ENCODE measurements at places on chromosomes 12 and 14. TPM values are rescaled to one million over a fixed set of nuclear protein-coding genes. Genes with fewer than 3 reads are reported as not detected.

KLRB1 gene
- total RNA-seq = not detected

NELL2 gene
- total RNA-seq = 0.51 TPM

LRTM2 gene
- total RNA-seq = not detected

CSRP2 gene
- total RNA-seq = 21.0 TPM

DNA sequence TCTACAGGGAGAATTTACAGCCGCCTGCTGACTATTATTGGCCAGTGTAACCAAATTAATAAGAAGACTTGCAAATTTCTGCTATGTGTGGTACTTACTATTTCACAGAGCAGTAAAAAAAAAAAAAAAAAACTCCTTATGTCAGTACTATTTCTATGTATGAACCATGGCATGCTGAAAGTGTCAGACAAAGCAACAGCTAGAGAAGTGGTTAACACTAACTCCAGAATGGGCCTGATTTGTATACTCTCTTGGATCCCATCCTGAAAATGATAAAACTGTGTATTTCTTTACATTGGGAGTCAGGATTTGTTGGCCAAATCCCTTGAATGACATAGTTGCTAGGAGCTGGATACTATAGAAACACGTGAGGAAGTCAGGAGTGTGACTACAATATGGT lies 416.8 kb downstream of the EGLN3 start:
- no peak for DNase-seq

- no peak for DNase-seq
These were observed 13.9 kb downstream of the PPP2R3C start for GRCh38 chr14:35107866-35108265.

DNA sequence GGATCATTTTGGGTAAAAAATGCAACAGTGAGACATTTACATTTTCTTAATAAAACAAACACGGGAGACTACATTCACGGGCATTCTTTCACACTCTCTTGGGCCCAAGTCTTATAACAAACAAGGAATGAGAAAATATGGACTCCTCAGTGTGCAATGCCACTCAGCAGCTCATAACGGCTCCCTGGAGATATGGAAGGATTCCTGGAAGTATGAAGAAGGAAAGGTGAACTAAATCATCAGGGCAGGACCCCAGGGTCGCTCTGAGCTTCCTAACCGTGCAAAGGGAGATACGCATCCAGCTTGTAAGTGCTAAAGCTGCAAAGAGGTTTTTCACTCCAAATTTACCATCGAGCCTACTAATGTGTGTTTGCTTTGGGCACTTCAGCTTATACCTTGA lies 33.5 kb upstream of the CCDC91 start:
- no peak for DNase-seq

- DNase-seq = no peak
These were observed 53.1 kb downstream of the RERG start for GRCh38 chr12:15168026-15168678.

- no peak for DNase-seq
These were observed 319.8 kb downstream of the ALG10 start for GRCh38 chr12:34342048-34342447.

- no peak for DNase-seq
These were observed 183.3 kb downstream of the PTPRO start for GRCh38 chr12:15505616-15506015.

Data from dermis blood vessel endothelial cell (primary cell).